Spleen (tissue), 13 donors: ENCODE measurements at places on chromosomes 13 and 19.

DNA sequence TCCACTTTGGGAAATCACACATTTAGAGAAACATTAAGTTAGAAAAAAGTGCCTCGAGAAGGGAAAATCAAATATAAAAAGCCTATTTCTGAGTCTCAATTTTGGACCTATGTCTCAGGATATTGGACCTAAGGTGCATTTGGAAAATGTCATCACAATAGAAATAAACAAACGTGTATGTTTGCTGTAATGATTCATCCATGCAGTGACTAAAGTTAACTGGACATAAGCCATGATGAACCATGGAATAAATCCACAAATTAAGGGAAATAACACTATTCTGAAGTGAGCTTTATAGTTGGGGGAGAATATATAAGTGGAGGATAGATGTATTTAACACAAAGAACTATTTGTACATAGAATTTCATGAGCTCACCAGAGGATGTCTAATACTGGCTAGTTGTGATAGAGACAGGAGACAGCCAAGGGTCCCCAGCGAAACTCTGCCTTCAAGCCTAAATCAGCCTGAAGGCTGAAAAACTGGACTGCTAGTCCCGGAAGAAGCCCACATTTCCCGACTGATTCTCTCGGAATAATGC, 963.3 kb upstream of the SPRY2 start:
- DNase-seq = no peak

- DNase-seq = no peak
These were observed 9.6 kb upstream of the RSPH6A start for GRCh38 chr19:45824531-45825262.

- DNase-seq = no peak
These were observed 71.2 kb upstream of the STK24 start for GRCh38 chr13:98648141-98648540.

GRCh38 chr13:113863524-113864272, at the start of gene GAS6:
TSS of gene GAS6 (minus strand) at chr13:113864076. CDS start at chr13:113863920, 156 bp downstream.
- DNase-seq = no peak
